ENCODE measurements at places on chromosomes 5 and 9.

DNA sequence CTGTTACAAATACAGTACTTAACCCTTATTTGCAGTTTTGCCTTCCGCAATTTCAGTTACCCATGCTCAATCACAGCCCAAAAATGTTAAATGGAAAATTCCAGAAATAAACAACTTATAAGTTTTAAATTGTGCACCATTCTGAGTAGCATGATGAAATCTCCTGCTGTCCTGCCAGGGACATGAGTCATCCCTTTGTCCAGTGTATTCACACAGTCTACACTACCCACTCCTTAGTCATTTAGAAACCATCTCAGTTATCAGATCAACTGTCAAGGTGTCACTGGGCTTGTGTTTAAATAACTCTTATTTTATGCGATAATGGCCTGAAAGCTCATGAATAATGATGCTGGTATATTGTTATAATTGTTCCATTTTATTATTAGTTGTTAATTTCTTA, 95.8 kb downstream of the PLCXD3 start:
- peak; percentile 88 for DNase-seq

DNA sequence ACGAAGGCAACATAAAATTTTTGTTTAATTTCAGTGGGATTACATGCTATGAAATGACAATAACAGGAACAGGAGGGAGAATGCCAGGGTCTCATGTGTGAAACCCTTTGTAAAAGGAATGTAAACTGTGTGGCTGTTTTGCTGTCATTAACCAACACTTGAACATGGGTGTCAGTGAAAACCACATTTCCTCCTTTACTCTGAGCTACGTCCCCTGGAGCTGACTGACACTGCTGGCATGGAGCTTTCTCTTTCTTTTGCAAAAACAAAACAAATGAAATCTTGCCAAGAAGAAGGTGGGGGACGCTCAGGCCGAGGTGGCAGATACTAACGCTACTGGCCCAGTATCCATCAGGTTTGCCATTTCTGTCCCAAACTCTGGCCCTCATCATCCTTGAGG, 121.4 kb downstream of the DMRT2 start:
- no peak for DNase-seq

GRCh38 chr9:89425921-89426383, 72.0 kb downstream of the SEMA4D start:
- no peak for DNase-seq

DNA sequence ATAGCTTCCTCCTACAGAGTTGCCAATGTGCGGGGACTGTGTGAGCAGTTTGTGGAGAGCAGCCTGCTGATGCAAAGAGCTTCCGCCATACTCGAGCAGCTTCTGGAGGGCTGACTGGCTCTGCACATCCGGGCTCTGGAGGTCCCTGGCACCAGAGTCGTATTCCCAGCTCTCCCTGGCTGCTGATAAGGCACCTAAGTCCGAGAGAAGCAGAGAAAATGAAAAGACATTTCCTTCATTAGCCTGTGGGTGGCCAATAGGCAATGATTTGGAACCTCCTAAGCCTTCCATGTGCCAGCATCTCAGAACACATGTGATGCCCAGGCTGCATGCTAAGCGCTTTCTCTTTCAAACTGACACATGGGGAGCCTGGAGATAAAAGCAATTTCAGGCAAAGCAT, 94.3 kb downstream of the TSSK1B start:
- no peak for DNase-seq

GRCh38 chr5:104793031-104793754, 1230.6 kb upstream of the NUDT12 start:
- peak; percentile 76 for DNase-seq

GRCh38 chr9:78320875-78321496, 24.1 kb downstream of the PSAT1 start:
- DNase-seq, result no peak

Measured in fibroblast of skin of abdomen (primary cell).